ENCODE measurements at places on chromosomes 11 and 22.
A peak's percentile ranks its signal among the peaks of the same experiment; 100 is the strongest.

DNA sequence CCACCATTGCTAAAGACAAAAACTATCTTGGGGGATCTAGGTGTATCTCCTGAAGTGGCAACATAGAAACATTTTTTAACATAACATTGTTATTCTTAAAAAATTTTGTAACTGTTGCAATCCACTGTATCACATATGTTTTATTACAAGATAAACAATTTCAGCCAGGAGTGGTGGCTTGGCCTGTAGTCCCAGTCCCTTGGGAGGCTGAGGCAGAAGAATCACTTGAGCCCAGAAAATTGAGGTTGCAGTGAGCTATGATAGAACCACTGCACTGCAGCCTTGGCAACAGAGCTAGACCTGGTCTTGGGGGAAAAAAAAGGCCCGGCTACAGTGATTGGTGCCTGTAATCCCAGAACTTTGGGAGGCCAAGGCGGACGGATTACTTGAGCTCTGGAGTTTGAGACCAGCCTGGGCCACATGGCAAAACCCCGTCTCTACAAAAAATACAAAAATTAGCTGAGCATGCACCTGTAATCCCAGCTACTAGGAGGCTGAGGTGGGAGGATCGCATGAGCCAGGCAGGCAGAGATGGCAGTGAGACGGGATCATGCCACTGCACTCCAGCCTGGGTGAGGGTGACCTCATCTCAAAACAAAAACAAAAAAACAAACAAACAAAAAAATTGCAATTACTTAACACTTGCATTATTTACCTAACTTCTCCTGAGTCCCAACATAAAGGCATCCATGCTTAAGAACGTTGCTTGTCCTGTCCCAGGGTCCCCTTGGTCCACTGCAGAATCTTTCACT is 1.5 kb upstream of the DEPDC5 start:
- no peak for DNase-seq

- DNase-seq: peak; percentile 83
Measured at GRCh38 chr11:22875869-22876473, 15.7 kb upstream of the CCDC179 start.

- peak; percentile 32 for DNase-seq
Measured at GRCh38 chr11:75431533-75432525, 1.2 kb downstream of the KLHL35 start.

DNA sequence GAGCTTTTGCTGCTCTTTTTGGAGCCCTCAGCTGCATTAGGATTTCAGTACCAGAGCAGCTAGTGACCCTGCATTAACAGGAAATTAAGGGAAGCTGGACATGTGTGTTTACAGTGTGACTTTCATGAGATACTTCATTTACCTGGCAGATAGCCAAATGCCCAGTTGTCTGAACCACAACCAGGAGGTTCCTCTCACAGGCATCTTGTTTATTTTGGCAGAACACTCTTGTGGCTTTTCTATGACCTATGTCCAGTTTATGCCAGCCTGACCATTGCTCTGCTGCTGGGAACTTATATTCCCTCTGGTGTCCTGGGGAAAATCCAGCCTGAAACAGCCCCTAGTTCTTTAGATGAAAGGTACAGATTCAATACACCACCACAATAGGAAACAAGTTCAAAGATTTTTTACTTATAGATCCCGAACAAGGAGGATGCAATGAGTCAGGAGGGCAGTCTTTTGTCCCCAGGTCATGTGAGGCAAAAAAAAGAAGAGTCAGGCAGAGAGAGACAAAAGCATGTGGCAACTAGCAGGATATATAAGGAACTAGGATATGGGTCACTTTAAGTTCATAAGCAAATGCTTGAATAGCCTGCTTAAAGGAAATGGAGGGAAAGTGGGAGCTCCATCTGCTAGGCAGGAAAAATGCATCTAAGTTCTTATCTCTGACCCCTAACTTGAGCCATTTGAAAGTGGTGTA is 379.3 kb downstream of the INSC start:
- DNase-seq: no peak

DNA sequence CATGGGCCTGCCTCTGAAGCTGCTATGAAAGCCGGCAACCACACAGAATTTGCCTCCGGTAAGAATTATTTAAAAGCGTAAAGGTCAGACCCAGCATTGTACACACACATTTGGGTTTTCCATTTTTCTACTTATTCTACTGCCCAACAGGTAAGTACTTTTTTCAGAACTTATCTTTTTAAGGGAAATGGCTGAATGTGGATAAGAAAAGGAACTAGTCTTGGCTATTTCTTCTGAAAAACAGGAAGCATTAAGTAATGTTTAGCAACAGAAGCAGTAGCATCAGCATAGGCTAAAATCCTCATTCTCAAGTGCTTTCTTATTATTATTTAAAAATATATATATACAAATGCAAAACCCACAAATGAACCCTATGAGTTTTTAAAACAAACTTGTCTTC is 103.1 kb downstream of the MPPED2 start:
- no peak for DNase-seq

- DNase-seq: no peak
Measured at GRCh38 chr11:22304337-22304961, 33.7 kb upstream of the SLC17A6 start.

DNA sequence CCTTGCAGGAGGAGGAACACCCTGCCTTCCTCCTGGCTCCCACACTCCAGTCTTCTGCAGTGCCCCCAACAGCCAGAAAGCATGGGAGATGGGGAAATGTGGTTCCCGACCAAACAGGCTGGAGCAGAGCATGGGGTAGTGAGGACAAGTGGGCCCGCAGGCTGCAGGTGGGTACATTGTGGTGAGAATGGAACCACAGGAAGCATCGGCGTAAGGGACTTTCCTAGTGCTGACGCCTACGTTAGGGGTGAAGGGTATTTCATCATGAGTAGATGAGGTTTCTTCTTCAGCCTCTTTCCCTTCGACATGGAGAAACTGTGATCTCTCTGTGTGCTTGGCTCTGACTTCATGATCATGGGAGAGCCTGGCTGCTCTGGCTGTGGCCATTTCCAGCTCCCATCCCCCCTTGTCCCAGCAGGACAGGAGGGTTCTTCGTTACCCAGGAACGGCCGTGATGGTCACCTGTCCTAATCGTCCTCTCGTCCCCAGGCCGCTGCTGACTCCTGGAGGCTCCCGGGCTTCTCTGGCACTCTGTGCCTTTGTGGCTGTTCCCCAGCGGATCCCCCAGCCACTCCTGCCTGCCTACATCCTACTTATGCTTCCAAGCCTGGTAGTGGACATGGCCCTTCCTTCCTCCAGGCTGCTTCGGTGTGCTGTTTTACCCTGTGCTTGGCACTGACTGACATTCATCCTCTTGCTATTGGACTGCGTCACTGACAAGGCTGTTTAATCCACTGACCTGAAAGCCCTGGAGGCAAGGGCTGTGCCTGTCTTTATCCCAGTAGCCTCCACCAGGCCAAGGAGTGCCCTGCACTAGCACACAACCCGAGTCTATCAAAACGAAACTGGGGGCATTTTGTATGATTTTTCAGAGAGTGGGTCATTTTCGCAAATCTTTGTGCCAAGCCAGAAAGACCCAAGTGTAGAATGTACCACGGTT is 65.2 kb upstream of the CECR2 start:
- DNase-seq: no peak

GRCh38 chr11:5071799-5072198 is 2.4 kb downstream of the OR52E1 start:
- no peak for DNase-seq

DNA sequence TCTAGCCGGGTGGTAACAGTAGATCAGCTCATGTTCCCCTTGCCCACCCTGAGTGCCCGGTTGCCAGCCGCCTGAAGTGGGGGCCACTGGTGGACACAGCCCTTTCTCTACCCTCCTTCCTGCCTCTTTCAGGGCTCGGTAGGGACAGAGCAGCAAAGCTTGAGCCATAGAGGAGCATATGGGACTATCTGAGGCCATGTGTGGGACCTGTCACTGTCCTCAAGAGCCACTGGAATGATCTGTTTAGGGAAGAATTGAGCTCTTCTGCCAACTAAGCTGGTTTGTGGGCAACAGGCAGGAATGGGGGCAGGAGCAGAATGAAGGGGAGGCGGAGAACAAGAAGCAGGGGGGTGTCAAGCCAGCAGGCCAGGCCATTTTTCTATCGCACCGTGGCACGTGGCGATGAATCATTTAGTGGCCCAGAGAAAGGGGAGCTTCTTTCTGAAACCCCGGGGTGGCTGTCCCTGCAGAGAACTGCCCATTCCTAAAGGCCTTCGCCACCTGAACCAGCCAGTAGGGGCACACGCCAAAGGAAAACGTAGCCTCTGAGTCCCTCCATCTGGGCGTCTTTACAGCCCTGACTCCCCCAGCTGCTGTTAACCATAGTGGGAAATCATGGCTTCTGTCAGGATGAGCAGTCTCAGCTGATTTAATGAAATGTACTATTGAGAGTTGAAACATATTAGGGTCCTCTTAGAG is 8.8 kb downstream of the ASPHD2 start:
- no peak for DNase-seq

DNA sequence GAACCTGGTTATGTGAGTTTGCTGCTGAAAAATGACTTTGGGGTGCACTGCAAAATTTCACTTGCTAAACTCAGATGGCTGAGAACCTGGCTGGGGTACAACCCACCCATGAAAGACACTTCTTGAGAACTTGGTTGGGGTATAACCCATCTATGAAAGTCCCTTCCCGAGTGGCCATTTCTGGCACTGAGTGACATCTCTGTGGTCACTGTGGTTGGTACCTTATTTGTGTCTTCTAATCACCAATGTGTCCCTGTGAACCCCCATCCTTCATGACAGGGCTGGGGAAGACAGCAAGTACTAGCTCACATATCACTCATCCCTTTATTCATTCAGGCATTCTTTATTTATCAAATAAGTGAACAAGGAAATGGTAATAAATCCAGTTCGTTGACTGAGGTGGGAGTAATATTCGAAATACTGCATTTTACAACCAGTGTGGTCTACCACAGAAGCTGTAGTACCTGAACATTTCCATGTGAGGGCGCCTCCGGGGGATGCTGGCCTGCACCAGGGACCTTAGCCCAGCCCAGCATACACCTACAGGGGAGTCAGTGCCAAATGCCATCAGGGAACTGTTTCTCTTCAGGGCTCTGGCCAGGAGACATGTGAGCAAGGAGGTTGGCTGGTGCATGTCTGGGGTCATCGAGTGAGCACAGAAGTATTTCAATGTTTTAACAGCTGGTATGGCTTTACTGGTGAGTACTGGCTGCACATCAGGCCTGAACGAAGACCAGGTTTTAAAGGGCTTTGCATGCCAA is 122.1 kb downstream of the CSNK2A3 start:
- DNase-seq: no peak

GRCh38 chr22:46972901-46973831 is 210.7 kb downstream of the TBC1D22A start:
- no peak for DNase-seq

DNA sequence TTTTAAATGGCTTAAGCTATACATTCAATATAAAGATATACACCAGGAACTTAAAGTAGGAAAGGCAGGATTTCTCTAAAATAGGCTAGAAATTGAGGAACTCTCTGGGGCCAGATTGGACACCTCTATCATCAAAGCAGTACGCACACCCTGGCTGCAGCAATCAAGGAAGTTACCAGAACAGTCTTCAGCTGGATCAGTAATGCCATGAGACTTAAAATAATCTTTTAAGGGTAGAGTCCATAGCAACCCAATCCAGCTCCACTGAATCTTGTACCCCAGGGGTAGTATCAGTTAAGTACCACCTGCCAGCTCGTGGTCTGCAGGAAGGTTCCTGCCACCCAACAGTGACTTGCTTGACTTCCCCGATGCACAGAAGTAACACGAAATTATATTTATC is 3.0 kb downstream of the RDX start:
- DNase-seq: no peak

DNA sequence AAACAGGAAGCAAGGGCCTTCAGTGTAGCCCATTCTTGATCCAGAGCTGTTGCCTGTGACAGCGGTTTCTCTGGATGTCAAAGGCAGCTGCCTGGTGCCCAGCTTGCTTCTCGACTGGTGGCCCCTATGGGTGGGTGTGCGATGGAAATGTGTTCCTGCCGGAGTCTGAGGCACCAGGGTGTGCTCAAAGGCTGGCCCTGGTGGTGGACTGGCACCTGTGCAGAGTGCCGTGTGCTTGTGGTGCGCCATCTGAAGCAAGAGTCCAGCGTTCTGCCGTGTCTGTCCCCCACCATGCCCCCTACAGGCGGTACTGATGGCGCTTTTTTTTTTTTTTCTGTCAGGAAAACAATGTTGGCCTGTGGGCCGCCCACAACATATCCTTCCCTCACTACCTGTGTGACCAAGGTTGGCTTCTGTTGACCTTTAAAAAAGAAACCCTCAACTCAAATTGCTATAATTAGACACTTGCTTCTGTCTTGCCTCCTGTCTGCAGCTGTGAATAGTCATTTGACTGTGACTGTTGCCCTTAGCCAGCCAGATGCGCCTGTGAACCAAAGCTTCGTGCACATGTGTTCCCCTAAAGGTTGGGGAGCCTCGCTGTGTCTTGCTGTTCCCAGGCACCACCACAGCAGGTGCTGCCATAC is 4.7 kb upstream of the RANBP1 start:
- DNase-seq: no peak

- DNase-seq: no peak
Measured at GRCh38 chr11:102459393-102459792, 6.8 kb upstream of the TMEM123 start.

- no peak for DNase-seq
Measured at GRCh38 chr11:123371506-123372297, 58.4 kb upstream of the GRAMD1B start.

DNA sequence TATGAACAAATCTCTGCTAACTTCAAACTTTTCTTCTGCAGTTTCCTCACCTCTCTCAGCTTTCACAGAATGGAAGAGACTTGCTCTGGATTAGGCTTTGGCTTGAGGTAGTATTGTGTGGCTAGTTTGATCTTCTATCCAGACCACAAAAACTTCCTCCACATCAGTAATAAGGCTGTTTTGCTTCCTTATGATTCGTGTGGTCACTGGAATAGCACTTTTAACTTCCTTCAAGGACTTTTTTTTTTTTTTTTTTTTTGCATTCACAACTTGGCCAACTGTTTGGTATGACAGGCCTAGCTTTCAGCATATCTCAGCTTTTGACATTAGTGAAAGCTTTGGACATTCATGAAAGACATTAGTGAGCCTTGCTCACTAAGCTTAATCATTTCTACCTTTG is 47.5 kb upstream of the LRRC55 start:
- DNase-seq: no peak

- DNase-seq: peak; percentile 53
Measured at GRCh38 chr11:72821221-72821919, 7.2 kb downstream of the ATG16L2 start.

- no peak for DNase-seq
Measured at GRCh38 chr11:111285189-111286091, 12.9 kb upstream of the POU2AF3 start.

DNA sequence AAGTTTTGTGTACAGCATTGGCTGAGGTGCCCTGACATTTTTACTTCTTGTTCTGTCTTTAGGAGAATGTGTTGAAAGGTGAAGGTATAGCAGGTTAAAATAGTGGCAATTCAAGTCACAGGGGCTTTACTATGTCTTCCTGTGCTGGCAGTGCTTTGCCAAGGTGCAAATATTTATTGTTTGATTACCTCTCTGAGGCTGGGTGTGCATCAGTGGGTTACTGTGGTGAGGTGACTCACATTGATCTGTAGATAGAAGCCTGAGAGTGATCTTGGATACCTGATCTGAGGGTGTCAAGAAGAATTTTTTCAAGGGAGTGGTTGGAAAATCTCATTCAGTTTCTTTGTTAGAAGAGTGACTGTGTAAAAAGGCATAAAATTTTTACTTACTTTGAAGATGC is 90.0 kb downstream of the ARHGAP42 start:
- no peak for DNase-seq

GRCh38 chr22:37896939-37897338 is 9.2 kb upstream of the MICALL1 start:
- DNase-seq: no peak

Measured in colonic mucosa (tissue), 4 donors.